Immature natural killer cell (primary cell): ENCODE measurements at places on chromosomes 6 and 20. TPM values are rescaled to one million over a fixed set of nuclear protein-coding genes. Genes with fewer than 3 reads are reported as not detected.
A peak's percentile ranks its signal among the peaks of the same experiment; 100 is the strongest.

GRCh38 chr6:215335-216034, 76.8 kb upstream of the DUSP22 start:
- peak; percentile 48 for DNase-seq
- peak overlapping the region; percentile 1 for H3K4me3 ChIP-seq
- H3K27ac ChIP-seq = peak overlapping the region; percentile 43
- no peaks in the 10 kb centered on the region for H3K36me3 ChIP-seq
- H3K4me1 ChIP-seq = peaks cover 8% of the 10 kb centered on the region
- peaks cover 7% of the 10 kb centered on the region for H3K27me3 ChIP-seq

C20orf202 gene
- polyA plus RNA-seq = not detected

DNA sequence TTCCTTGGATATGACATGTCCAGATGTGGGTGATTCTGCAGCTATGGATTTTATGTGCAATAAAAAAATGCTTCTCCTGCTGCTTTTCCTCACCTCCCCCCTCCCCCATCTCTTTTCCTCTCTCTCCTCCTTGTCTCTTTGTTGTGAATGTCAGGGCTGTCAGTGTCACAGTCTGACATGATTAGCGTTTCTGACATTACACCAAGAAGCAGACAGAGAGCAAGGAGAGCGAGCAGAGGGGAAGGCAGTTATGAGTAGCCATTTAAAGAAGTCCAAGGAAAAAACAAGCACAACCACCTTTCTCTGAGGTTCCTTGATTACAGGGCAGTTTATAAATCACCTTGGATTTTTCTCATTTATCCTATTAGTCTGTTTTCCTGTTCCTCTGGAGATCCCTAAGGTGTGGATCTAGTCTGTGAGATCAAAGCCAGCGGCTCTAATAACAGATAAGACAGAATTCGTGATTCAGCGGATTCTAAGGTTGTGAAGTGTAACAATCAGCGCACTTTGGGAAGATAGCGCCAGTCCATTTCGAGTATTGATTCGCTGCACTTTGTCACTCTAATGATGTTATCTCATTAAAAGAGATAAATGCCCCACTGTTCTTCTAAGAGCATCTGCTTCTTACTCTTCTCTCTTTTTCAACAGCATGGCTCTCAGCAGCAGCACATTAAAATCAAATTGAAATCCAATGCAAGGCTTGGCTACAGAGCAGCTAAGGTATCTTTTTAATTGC, 101.4 kb downstream of the BACH2 start:
- H3K27ac ChIP-seq = no peak overlapping the region
- H3K27me3 ChIP-seq = peaks cover 5% of the 10 kb centered on the region
- no peak overlapping the region for H3K4me3 ChIP-seq
- DNase-seq = no peak

CCDC170 gene
- 0.78 TPM for polyA plus RNA-seq

DNA sequence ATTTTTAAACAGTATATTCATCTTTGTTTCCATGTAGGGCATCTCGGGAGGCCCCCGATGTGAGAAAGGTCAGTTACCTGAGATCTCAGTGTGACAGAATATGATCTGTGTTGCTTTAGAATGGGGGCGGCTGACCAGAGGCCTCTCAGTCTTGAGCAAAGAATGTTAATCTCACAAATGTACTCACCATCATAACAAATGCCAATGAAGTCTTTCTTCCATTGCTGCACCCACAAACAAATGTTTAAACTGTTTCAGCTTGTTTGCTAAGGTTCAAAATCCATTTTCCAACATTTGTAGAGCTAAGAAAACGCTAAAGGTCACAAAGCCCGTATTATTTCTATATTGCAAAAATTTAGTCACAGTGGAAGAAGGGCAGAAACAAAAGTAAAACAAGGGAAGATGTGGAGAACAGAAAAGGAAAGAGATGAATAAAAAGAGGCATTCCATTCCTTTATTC, 31.8 kb downstream of the ELOVL2 start:
- H3K4me3 ChIP-seq = no peak overlapping the region
- peaks cover 4% of the 10 kb centered on the region for H3K27me3 ChIP-seq
- H3K36me3 ChIP-seq = no peaks in the 10 kb centered on the region
- no peak overlapping the region for H3K27ac ChIP-seq

DNA sequence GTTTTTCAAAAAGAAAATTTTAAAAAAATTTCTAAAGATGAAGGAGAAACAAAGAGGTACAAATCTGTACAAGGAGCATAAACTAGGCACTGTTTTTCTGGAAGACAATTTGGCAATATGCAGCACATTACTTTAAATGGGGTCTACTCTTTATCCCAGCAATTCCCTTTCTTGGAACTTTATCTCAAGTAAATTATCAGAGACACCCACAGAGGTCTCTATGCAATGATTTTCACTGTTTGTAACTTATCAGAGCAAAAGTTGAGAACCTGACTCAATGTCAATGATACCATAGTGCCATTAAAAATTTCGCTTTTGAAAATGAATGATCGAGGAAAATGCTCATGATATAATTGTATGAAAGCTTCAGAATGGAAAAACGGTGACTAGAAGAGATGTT, 35.7 kb downstream of the SLC22A23 start:
- peaks cover under 1% of the 10 kb centered on the region for H3K27me3 ChIP-seq
- no peak overlapping the region for H3K4me3 ChIP-seq

DNA sequence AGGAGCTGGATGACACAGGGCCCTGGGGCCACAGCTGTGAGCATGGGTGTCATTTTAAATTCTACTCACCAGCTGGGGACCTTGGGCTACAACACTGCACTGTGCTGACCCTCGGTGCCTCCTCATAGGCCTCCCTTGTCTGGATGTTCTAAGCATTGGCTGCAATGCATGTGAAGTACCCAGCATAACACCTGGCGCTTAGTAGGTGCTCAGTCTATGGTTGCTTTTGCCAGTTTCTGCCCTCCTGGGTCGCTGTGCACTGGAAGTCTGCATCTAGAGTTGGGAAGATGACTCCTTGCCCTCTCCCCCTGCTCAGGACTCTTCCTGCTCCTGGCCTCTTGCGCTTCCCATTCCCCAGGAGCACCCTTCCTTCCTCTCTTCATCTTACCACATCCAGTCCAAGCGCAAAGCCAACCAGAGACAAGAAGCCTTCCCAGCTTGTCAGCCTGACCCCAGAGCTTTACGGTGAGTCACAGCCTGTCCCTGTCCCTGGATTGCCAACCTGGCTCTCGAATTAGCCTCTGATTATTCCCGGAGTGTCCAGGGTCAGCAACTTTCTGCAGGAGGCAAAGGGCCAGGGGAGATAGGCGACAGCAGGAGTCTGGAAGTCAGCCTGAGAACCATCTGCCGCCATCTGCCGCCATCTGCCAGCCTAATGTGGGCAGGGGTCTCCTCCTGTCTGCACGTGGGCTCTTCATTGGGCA, 8.8 kb downstream of the SLC13A3 start:
- H3K4me3 ChIP-seq = no peak overlapping the region
- no peak overlapping the region for H3K27ac ChIP-seq
- H3K27me3 ChIP-seq = peaks cover 1% of the 10 kb centered on the region
- H3K4me1 ChIP-seq = no peaks in the 10 kb centered on the region
- DNase-seq = no peak
